ENCODE measurements at places on chromosomes 12 and 14.
A peak's percentile ranks its signal among the peaks of the same experiment; 100 is the strongest.

DNA sequence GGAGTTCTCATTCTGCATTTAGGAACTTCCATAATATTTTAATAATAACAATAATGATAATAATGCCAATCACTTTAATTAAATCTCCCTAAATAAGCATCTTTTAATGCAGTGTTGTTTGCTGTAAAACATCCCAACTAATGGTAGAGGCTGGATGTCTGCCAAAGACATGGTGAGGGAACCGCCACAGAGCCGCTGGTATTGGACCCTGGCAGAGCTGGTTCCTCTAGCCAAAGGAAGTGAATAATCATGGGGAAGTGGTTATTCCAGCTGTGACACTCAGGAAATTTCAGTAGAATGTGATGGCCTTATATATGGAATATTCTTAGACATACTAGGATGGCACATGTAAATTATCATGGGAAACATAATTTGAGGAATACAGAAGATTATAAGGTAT, 483.3 kb downstream of the ZFP36L1 start:
- no peak for DNase-seq

DNA sequence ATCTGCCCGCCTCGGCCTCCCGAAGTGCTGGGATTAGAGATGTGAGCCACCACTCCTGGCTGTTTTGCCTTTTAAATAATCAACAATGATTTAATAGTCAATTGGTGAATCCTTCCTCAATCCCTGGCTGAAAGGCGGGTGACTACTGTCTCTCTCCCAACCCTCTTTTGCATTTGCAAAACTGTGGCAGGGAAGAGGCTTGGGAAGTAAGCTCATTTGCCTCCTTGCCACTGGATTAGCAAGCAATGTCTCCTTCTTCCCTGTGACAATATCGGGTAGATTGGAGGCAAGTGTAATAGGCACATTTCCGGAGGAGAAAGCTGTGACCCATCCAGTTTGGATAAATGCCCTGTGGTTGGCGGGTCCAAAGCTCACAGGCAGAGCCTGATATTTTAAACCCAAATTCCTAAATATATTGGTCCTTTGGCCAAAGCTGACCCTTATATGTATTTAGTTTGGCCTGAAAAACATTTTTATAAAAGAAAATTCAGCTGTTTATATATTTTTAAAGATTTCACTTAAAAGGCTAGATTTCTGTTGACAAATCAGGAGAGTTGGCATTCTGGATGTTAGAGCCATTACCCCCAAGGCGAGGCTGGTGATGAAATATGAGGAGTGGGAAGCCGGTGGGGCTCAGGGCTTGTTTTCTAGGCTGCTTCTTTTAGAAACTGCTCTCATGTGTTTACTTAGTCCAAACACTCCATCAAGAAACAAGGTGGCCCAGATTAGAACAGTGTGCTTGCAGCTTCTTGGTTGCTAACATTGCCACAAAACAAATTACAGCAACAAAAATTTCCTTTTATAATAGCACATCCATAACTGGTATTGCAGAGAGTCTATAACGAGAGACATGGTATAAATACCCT, 646.9 kb upstream of the TMEM132C start:
- DNase-seq = no peak

- no peak for DNase-seq
Measured at GRCh38 chr14:94797887-94798286, 28.0 kb upstream of the GSC start.

- DNase-seq = no peak
Measured at GRCh38 chr12:133046698-133047097, 9.4 kb downstream of the ZNF84 start.

DNA sequence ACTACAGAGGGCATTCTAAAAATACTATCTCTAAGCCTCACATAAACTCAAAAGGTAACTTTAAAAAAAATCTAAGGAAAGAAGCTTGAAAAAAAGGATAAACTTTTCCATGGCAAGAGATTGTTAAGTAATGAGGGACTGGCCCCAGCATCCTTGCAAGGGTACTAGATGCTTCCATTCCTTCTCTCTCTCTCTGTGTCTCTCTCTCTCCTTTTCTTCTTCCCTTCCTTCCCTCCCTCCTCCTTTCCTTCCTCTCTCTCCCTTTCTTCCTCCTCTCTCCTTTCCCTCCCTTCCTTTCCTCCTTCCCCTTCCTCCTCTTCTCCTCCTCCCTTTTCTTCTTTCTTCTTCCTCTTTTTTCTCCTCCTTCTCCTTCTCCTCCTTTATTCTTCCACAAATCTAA, 23.8 kb downstream of the CNTN1 start:
- DNase-seq = no peak

GRCh38 chr14:54202288-54202687, 194.5 kb upstream of the CDKN3 start:
- no peak for DNase-seq

GRCh38 chr12:25940886-25941285, 17.6 kb upstream of the RASSF8 start:
- no peak for DNase-seq

- DNase-seq = no peak
Measured at GRCh38 chr14:58765418-58765831, 127.7 kb downstream of the DACT1 start.

GRCh38 chr12:4268329-4269181, 5.0 kb upstream of the CCND2 start:
- DNase-seq = peak; percentile 47

- DNase-seq = no peak
Measured at GRCh38 chr12:90075685-90076084, 367.0 kb upstream of the ATP2B1 start.

DNA sequence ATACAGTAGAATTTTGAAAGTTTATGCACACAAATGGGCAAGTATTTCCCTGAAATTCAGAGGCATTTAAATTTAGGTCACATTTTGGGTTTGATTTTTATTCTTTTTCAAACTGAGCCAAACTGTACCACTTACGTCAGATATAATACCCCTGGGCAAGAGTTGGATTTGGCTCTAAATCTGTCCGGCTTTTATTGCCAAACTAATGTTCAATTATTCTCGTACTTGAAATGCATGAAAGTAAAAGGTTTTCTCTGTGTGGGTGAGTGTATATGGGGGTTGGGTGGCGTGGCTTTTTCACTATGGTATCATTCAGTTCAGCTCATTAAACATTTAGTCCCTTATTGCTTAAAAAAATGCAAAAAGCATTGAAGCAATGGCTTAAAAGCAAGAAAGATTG, 55.9 kb downstream of the SLCO1C1 start:
- no peak for DNase-seq

DNA sequence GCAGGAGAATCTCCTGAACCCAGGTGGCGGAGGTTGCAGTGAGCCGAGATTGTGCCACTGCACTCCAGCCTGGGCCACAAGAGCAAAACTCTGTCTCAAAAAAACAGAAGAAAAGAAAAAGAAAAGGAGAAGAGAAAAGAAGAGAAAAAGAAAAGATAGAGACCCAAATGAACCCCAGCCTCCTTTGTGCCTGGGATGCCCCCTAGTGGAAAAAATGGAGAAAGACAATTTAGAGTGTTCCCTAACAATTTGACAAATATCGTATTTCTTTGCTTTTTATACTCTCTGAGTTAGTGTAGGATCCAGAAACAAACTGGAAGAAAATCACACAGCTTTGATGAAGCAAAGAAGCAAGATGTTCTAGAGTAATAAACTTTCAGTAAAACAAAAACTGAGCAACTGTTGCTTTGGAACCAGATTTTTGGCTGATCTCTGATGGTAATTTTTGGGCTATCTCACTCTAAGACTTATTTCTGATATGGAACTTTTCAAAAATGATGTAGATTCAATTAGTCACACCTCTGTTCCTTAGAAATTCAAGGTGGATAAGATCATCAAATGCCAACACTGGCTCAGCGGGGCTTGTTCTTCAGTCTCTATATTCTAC, 18.6 kb upstream of the PRKAB1 start:
- peak; percentile 27 for DNase-seq

DNA sequence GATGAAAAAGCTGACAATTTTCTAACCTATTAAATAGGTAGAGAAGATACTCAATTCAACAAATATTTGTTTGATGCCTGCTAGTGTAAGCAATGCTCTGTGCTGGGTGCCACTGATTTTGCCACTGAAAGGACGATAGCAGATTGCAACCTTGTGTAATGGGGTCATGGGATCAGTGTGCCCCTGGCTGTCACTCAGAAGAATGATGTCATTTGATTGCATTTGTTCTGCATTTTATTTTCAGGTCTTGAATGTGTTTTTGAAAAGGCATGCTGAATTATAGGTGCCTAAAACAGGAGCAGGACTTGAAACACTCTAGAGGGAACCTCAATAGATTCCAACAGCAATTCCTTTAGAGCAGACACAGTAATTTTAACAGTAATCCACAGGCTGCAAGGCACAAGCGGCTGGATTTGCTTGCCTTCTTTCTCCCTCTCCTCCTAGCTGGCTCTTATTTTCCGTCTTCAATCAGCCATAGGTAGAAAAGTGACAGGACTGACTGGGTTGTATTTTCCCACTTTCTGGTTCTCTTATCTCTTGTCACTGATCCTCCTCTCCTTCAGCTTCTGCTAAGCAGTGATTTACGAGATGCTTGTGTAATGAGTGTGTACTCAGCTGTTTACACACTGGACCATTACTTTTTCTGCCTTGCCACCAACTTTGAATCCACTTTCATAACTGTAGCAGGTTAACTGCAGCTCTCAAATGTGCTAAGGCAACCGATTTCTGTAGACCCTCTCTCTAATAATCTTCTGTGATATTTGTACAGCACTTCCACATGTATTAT, 4.1 kb downstream of the PLXNC1 start:
- DNase-seq = no peak

DNA sequence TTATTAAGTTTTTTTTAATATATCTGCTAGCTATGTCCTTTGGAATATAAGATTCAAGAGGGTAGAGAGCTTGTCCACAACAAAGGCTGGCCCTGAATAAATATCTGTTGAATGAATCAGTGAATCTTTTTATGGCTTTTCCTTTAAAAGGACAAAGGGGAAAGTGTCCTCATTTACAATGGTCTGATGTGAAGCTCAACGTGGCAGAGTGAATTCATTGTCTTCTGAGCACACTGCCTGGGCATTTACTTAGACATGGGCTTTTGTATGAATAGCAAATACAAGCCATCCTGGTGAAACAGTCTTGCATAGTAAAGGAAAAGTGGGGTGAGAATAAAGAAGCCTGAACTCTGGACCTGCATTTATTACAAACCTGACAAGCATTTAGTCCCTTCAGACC, 201.2 kb downstream of the NELL2 start:
- no peak for DNase-seq

- no peak for DNase-seq
Measured at GRCh38 chr14:71165121-71166031, 258.1 kb downstream of the PCNX1 start.

GRCh38 chr12:76029982-76030340, 1.6 kb downstream of the PHLDA1 start:
- no peak for DNase-seq

GRCh38 chr12:8662593-8662992, at the start of gene MFAP5:
MFAP5 (minus strand) TSS chr12:8662826; CDS start chr12:8662104, 722 bp downstream.
- DNase-seq = no peak

- DNase-seq = no peak
Measured at GRCh38 chr12:16504200-16504599, 101.8 kb downstream of the LMO3 start.

GRCh38 chr12:14611640-14612203, 44.0 kb upstream of the PLBD1 start:
- no peak for DNase-seq

DNA sequence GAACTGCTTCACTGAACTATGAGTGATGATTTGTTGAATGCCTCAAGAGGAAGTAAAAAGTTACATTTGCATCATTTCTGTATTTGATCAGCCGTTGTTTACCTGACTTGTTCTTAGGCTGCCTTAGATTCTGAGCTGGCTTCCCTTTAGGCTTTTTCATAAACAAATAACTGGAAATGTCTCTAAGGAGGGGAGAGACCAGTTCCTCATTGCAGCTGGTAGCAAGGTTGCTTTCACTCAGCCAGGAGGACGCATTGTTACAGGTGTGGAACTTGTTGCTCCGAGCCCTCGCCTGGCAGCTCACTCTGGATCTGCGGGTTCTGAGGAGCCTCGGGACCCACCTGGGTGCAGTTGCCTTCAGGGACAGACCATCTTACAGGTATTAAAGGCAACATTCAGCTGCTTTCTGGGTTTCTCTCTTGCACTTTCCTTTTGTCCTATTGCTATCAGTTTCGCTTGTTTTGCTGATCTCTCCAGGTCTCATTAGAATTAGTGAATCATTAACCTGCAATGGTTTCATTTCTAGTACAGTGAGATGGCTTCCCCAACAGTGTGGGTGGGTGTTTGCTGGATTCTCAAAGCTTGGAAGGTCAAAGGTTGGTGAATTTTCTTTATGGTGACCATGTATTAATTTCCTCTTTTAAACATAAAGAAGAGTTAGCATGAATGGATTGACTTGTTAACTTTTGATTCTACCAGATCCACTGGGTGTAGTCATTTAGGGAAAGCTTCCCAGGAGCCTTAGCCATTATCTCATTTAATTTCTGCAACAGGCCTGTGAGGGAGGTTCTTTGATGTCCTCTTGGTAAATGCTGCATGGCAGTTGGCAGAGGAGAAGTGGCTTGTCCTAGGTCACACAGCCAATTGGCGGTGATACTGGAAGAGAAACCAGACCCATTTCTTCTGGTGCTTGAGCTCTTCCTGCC, at the start of gene PLEKHG7:
PLEKHG7 (plus strand) TSS at position 236 of the 926 bp plus-strand sequence. CDS start 3,643 bp downstream, outside the sequence.
- DNase-seq = no peak

- DNase-seq = no peak
Measured at GRCh38 chr14:65906344-65906743, 493.8 kb downstream of the FUT8 start.

DNA sequence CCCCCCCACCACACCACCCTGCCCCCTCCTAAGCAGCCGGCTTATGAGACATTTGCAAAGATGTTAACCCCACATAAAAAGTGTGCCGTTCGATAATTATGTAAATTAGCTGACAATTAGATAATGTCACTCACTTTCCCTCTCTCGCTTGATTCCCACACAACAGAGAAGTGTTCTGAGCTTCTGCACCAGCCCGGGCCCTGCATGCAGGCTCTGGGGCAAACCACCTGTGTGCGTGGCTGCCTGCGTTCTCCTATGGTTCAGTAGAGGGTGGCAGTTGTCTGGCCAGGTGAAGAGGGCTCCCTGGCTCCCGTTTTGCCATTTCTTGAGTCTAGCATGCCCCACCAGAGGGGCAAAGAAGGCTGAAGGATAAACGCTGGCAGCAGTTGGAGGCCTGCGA, 68.0 kb downstream of the NRXN3 start:
- no peak for DNase-seq

DNA sequence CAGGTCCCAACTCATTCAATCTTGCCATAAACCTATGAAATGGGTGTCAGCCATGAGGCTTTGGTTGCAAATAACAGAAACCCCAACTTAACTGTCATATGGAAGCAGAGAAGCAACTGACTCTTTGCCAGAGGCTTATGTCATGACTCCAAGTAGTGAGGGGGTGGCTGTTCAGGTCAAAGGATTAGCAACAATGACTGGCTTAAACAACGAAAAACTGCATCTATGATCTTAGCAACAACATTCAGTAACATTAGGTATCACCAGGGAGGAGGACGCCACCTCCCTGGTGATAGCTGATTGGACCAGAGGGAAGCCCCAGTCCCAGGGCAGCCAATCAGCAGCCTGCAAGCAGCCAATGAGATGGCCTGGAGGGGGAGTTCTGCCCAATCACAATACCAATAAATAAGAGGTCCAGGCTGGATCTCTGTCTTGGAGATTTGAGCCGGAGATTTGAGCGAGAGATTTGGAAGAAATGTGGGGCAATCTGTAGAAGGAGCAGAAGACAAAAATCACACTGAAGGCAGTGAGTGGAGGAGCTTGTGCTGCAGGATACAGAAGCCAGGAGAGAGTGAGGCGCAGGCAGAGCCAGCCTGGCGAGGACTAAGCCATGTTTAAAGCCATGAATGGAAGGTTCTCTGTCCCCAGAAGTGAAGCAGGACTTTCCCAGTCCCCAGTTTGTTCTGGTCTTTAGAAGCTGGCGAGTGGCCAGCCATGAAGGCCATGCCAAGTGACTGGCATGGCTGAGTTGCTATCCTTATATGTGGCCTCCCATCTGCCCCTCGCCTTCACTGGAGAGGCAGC, 93.3 kb downstream of the CALM1 start:
- DNase-seq = no peak
